ENCODE measurements at places on chromosomes 12 and 14.

GRCh38 chr14:55715889-55716288 is 135.9 kb downstream of the KTN1 start:
- DNase-seq: no peak

DNA sequence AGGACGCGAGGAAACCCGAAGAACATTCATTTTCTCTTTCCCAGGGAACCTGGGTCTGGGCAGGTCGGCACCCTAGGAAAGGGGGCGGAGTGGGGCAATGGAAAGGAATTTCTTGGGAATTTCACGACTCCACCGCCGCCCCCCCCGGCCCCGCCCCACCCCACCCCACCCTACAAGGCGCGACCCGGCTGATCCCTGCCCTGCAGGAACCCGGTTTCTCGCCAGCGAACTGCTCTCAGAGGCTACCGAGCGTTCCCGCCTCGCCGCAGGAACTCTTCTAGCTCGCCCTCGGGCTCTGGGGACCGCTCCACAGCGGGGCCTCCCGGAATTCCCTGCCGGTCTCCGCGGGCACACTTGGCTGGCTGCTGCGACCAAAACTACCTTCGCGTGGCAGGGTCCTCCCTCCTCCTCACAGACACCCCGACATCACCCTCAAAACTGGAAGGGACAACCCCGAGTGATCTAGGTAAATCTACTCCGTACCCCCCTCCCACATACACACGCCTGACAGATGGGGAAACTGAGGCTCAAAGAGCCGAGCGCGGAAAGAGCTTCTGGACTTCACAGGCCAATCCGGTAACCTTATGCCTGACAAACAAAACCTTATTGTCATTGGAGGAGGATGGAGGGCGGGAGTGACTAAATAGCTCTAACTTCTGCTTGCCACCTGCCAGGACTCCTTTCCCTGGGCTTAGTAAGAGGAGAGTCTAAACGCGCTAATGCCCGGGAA is 785 bp upstream of the ACTN1 start:
- no peak for DNase-seq

GRCh38 chr12:68305278-68305677 is 26.9 kb downstream of the MDM1 start:
- no peak for DNase-seq

- no peak for DNase-seq
These were observed 59.5 kb downstream of the SCARB1 start for GRCh38 chr12:124804011-124804621.

DNA sequence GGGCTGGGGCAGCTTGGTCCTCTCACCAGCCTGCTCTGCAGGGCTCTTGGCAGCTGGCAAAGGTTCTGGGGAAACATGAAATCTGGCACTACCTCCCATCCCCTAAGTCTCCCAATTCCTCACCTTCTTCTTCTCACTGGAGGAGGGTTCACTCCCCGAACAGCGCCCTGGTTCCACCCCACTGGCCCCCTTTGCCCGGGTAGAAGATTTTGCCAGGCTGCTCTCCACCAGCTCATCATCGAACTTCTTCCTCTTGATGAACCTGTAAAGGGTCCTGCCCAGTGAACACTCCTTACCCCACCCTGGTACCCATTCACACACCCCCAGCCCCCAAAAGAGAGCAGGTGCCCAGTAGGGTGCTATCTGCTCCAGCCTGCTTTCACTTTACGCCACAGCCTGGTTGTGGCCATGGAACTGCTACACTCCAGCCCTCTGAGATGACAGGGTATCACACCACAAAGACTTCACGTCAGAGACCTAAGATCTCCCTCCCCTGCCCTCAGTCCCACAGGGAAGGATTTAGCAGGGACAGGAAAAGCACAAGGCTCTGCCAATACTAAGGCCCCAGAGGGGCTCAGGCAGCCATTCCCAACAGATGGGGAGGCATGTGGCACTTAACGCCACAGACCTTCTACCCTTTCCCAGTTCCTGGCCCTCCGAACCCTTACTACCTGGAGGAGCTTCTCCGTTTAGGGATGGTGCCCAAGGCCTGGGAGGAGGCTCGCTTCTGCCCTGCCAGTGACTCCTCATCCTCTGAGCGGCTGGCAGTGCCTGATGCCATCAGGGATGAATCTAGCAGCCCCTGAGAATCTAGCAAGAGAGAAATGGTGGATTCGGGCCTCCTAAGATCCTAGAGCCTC is 2.3 kb downstream of the MCRS1 start:
- DNase-seq: no peak

All from stimulated activated CD8-positive, alpha-beta memory T cell treated with anti-CD3 and anti-CD28 coated beads, Interleukin-4, amount 100 ng/mL, for 48 hours (primary cell).